Stimulated activated CD4-positive, alpha-beta T cell treated with anti-CD3 and anti-CD28 coated beads, Interleukin-4, amount 100 ng/mL, for 24 hours (primary cell): ENCODE measurements at places on chromosomes 16 and 17.

DNA sequence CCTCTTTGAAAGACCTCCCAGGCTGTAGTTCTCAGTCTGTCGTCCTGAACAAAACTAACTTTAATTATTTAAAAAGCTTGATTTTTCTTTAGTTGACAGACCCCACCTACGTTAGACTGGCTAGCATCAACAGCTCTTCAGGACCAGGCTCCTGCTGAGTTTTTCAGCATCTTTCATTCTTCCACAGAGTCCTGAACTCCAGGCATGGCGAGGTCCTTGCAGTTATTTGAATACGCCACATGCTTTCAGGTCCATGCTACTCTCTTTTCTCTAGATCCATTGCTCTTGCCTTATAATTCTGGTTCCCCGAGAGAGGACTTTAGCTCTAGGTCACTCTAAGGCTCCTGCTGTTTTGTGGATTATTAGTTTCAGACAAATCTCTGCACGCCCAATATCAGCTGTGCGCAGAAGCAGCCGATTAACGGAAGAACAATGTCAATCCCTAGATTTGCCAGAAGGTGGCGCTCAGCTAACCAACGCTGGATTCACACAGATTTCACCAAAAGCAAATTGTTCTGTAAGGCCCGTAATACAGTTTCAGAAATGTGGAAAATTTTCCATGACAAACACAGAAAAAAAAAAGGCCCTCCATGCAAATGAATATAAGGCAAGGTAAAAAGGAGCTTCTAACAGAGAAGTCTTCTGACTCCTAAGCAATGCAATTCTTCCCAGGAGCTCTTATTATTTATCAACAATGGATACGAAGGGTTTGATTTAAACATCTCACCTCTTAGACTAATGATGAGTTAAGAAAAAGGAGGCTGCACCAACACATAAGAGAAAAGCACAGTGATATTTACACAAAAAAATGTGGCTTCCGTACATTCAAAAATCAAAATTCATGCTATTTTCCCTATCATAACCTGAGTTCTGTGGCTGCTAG is 33.5 kb upstream of the BCO1 start:
- DNase-seq = peak; percentile 47

- DNase-seq = no peak
Measured at GRCh38 chr17:44069974-44070454, 521 bp upstream of the G6PC3 start.

- DNase-seq = no peak
Measured at GRCh38 chr17:3157218-3157617, 29.9 kb upstream of the OR1G1 start.

- DNase-seq = no peak
Measured at GRCh38 chr17:45791041-45791582, 7.0 kb downstream of the CRHR1 start.

DNA sequence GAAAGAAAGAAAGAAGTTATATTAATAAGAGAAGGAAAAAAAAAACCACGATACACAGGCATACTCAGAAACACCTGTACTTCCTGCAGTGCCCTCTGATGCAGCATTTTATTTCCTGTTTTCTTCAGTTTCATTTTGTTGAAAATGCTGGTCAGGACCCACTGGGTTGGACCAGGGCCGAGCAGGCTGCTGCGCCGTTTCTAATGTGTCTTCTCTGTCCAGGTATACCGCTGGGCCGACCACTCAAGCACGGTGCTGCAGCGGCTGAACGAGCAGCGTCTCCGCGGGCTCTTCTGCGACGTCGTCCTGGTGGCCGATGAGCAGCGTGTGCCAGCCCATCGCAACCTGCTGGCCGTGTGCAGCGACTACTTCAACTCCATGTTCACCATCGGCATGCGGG is 8.3 kb downstream of the KLHL36 start:
- no peak for DNase-seq

GRCh38 chr17:76135810-76136188 is 5.2 kb downstream of the FOXJ1 start:
- no peak for DNase-seq

GRCh38 chr16:81633147-81633619 is 145.9 kb upstream of the PLCG2 start:
- DNase-seq = no peak

DNA sequence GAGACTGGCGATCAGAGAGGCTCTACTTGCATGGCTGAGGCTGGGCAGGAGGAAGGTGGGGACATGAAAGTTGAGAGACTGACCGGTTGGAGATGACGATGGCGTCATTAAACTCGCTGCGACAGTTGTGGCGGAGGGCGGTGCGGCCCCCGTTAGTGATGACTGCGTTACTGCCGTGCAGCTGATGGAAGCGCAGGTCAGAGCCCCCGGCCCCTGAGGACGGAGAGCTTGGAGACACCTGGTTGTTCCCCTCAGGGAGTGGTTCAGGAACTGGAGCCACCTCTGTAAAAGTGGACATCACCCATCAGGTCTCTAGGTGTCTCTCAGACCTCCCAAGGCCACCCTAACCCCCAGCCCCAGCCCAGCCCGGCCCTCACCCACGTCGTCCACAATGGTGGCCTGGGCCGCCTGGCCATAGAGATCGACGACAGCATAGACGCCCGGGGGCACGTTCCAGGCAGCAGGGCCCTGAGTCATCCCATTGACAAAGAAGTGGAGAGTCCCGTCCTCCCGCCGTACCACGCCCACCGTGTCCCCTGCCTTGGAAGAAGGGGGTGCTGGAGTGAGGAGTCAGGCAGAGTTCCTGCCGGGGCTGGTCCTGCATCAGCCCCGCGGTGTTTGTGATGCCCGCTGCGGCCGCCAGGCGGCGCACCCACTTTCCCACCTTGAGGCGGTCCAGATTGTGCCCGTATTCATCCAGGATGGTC is 5.3 kb downstream of the NEURL4 start:
- DNase-seq = peak; percentile 66

DNA sequence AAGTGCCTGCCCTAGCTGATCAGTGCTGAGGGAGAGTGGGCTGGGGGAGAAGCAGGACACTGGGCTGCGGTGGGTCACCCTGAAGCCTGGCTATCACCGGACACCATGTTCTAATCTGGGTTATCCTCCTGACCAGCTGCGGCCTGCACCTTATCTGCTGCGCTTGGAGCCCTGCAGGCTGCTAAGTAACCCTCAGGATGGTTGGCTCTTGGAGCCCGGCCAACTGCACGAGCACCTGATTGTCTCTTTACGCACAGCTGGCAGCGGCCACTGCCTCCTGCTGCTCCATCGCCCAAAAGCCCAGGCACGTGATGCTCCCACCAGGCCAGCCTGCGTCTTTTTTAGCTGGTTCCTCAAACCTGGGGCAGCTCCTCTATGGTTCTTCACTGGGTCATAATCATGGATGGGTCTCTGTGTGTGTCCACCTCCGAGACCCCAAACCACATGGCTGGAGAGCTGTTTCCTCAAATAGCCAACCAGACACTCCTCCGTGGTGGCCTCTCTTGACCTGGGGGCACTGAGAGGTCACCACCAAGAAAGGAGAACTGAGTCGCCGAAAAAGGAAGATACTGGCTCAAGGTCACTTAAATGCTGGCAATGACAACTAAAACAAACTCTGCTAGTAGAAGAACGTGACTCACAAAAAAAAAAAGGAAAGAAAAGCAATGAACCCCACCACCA is 21.7 kb downstream of the SPHK1 start:
- DNase-seq = no peak
